ENCODE measurements at places on chromosomes 4 and X.

GRCh38 chrX:108285356-108285755 lies 152.9 kb downstream of the COL4A6 start:
- no peak for DNase-seq

- DNase-seq, result no peak
Observed at GRCh38 chrX:5807181-5807580, 421.5 kb downstream of the NLGN4X start.

GRCh38 chrX:48938721-48939425 lies 18.5 kb downstream of the OTUD5 start:
- DNase-seq, result no peak

GRCh38 chr4:3364634-3365314 lies 72.0 kb downstream of the RGS12 start:
- no peak for DNase-seq

- no peak for DNase-seq
Observed at GRCh38 chr4:157421365-157421764, 200.8 kb downstream of the GRIA2 start.

GRCh38 chr4:94676970-94677369 lies 80.8 kb upstream of the BMPR1B start:
- DNase-seq, result no peak

- DNase-seq, result no peak
Observed at GRCh38 chr4:24244663-24245490, 339.5 kb downstream of the DHX15 start.

GRCh38 chrX:2351321-2351720 lies 149.5 kb downstream of the DHRSX start:
- DNase-seq, result no peak

DNA sequence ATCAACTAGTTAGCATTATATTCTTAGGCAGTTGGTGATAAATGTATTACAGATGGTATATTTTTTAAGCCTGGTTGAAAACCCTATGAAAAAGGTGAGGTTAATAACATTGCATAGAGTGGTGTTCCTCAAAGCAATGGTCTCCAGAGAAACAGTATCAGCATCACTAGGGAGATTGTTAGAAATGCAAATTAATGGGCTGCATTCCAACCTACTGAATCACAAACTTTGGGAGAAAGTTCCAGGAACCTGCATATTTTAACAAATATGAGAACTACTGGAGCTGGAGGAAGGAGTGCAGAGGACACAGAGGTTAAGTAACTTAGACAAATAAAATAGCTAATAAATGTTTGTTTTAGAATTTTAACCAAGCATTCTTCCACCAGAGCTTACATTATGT lies 166.9 kb upstream of the PCDH10 start:
- DNase-seq, result no peak

GRCh38 chr4:81366779-81367178 lies 104.9 kb downstream of the RASGEF1B start:
- DNase-seq, result no peak

DNA sequence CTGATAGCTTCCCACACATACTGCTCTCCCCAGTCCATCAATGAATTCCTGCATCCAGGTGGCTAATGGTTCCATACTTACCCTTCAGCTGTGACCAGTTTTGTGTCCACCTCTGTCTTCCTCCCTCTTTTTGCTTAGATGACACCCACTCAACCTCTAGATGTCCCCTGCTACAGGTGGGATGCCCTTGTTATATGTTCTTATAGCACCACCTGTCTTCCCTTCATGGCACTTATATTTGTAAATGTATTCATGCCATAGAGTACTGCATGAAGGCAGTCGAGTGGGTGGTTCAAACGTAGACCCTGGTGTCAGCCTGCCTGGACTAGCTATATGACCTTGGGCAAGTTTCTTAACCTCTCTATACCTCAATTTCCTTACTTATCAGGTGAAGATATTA lies 6.5 kb upstream of the USP46 start:
- no peak for DNase-seq

DNA sequence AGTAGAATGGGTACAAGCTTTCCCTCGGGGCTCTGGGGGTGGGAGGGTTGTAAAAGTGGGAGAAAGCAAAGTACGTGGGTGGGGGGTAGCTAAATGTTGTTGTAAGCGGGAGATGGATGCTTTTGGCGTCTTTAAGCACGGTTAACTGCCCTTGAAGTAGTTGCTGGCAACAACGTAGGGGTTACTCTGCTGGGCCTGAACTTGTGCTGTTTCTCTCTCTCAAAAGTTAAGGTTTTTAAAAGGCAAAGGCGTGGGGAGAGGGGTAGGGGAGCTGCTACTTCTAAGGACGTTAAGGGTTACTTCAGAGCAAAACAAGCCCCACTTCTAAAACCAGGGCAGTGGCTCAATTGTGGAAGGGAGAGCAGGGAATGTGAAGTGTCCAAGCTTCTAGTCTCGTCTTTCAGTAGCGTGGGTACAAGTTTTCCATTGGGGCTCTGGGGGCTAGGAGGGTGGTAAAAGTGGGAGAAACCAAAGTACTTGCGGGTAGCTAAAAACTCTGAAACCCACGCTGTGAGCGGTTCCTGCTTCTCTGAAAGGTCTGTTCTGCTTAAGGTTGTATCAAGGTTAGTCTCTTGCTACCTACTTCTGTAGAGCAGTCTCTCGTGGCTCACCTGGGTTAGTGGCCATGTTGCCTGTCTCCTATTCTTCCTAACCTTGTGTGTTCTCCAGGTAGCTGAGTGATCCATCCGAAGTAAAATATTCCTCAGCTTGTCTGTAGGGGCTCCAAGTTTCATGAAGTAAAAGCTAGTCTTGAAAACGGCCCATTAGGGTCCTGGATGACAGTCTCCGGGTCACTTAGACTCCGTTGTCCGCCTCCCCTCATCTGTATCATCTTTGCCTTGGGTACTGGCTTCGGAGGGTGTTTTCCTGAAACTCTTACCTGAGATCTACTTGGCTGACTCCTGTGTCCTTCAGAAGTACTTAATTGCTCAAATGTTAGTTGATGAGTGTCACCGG lies 1.7 kb upstream of the WDR1 start:
- DNase-seq, result no peak

- DNase-seq, result no peak
Observed at GRCh38 chr4:182803235-182803634, 114.0 kb downstream of the DCTD start.

GRCh38 chrX:10195947-10196346 lies 39.2 kb downstream of the CLCN4 start:
- no peak for DNase-seq

- no peak for DNase-seq
Observed at GRCh38 chr4:14309431-14309830, 681.9 kb upstream of the BOD1L1 start.

DNA sequence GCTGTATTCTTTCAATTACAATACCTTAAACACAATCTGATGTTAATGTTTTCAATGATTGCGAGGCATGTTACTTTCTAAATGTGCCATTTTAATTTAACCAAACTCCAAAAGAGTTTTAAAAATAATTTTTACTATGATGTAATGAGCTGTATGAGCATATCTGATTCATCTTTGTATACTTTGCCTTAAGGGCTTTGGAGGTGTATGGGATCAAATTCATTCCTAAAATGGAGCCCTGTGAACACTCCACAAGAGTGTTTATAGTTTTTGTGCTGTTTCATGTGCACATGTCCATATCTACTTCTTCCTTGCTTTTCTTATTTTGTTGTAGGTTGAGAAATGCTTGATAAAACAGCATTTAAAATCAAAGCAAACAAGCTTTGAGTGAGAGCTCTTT lies 82.4 kb downstream of the ATP10D start:
- DNase-seq, result no peak

- no peak for DNase-seq
Observed at GRCh38 chr4:107692202-107692601, 27.8 kb downstream of the PAPSS1 start.

- DNase-seq, result no peak
Observed at GRCh38 chr4:26958925-26959653, 98.4 kb downstream of the STIM2 start.

GRCh38 chr4:184441461-184442313 lies 32.7 kb downstream of the IRF2 start:
- no peak for DNase-seq

- DNase-seq, result no peak
Observed at GRCh38 chr4:16869594-16870245, 28.7 kb downstream of the LDB2 start.

DNA sequence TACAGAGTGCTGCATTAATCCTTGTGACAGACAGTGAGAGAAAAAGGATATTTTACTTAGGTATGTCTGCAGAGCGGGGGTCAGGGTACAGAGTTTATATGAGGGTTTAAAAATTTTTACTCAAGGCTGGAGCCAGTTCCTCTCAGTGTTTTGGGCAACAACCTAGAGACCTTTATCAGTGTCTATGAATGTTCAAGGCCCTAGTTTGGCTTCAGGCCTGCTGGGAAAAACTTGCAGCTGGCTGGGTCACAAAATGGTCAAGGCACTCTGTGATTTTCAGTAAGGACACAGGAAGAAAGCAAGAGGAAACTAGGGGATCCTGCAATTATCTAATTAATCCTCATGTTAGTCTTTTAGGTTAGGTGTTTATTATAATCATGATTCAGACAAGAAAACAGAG lies 10.8 kb upstream of the C4orf54 start:
- no peak for DNase-seq

DNA sequence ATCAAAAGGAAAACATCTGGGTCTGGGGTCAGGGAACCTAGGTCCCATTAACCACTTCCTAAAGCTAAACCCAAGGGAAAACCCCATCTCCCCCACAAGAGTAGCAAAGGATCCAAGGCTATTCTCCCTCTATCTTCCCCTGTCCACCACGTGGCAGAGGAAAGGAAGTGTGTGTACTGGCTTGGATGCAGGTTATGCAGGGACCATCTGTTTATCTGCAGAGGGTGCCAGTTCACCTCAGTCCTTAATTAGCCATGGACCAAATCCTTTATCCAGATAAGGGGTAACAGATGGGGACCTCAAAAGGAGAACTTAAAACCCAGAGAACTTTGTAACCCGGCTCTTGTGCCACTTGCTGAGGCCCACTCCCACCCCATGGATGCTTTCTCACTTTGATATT lies 135.3 kb downstream of the ZNF518B start:
- no peak for DNase-seq

DNA sequence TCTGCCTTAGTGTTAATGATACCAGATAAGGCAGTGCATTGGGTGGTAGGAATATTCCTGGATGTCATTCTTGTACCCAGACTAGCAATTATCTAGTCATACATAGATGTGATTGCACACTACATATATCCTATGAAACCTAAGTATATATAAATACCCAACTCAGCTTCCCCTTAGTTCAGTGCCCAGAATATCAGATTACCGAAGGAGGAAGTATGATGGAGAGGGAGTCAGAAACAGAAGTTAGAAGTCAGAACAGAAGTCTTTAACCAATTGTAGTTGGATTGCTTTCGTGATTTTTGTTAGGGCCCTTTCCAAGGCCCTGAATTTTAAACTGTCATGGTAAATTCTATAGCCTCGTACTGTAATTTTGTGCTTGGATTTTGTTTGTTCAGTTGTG lies 42.9 kb downstream of the MOB1B start:
- DNase-seq, result no peak

- DNase-seq, result peak; percentile 81
Observed at GRCh38 chrX:54044126-54044876, at the start of gene PHF8. Gene PHF8, minus strand, starts transcription at chrX:54044473. Its CDS starts 1,745 bp downstream, at chrX:54042728.

DNA sequence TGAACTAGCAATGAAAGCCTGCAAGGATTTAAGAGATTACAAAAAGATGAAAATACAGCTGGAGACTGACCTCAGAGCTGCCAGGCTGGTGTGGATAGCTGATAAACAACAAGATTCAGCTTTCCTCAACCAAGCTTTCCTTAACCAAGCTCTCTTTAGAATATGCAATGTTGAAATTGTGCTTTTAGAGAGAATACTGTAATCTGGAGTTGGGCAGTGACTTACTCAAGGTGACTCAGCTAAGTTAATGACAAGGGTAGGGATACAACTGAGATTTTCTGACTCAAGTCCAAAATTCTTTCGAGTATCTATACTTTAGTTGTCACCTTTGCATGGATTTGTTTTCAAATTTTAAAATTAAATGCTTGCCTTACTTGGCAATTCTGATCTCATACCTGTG lies 98.0 kb downstream of the AMMECR1 start:
- DNase-seq, result no peak

GRCh38 chrX:24703185-24703494 lies 9.4 kb downstream of the POLA1 start:
- no peak for DNase-seq

DNA sequence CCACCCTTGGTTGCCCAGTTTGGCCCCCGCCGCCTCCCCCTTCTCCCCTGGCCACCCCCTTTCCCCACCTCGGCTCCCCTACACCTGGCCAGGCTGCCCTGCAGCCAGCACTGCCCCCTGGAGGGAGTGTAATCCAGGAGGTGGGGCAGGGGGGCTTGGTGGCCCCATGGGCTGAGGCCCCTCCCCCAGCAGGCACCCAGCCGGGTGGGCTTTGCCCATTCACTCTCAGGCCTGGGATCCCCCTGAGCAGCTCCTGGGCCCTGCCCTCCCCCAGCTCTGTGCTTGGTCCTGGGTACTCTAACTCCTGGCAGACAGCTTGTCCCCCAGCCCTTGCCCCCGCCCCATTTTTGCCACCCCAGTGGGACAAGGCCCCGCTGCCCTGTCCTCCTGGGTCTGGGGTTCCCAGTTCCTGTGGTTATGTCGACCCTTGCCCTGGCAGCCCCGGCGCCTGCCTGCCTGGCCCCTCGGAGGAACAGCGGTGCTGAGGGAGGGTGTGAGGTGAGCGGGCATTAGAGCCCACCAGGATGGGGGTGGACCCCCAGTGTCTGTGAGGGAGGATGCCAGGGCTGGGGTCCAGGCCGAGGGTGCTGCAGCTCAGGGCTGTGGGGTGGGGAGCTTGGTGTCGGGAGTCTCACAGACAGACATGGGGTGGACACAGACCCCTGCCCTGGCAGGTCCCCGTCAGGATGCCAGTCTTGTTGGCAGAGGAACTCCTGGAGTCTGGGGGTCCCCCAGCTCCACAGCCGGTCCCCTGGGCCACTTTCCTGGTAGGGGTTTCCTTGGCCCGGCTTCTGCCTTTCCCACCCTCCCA lies 10.2 kb downstream of the NAT8L start:
- DNase-seq, result no peak

GRCh38 chr4:68569466-68570121 lies 6.5 kb downstream of the UGT2B17 start:
- DNase-seq, result no peak

DNA sequence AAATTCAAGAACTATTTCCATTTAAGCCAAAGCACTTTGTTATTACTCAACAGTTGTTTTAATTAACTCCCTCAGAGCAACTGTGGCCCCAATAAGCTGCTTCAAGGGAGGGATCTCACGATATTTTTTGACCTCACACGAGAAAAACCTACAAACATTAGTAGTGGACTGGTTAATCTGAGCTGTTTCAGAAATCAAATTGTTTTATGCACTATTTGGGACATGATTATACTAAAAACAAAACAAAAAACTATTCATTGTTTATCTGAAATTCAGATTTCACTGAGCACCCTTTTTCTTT lies 74.3 kb downstream of the DCHS2 start:
- no peak for DNase-seq

- DNase-seq, result peak; percentile 68
Observed at GRCh38 chr4:173169428-173170181, 994 bp downstream of the GALNT7 start.

- no peak for DNase-seq
Observed at GRCh38 chrX:144681501-144681900, 565.8 kb upstream of the SPANXN1 start.

DNA sequence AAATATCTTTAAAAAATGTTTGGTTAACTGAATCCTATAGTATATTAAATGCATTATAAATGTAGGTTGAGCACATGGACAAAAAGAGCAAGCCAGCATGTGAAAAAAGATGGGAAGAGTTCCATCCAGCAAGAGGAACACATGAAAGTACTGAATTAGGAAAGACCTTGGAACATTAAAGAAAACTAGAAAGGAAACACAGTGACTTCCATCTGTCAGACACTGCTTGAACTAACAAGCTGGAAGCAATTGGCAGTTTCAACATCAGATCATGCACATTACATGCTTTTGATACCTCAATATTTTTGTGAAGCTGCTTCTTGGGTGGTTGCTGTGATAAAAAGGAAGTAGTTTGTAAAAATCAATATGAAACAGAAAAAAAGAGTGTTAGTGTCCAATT lies 626.8 kb upstream of the GNPDA2 start:
- DNase-seq, result no peak

Data from amygdala (tissue), 56 donors.